LHCN-M2 (cell line): ENCODE measurements at places on chromosomes 3 and 15. TPM values are rescaled to one million over a fixed set of nuclear protein-coding genes. Genes with fewer than 3 reads are reported as not detected.

STRA6 gene
- 0.06 TPM in 1 of 2 replicates, not detected in the other for total RNA-seq

DNA sequence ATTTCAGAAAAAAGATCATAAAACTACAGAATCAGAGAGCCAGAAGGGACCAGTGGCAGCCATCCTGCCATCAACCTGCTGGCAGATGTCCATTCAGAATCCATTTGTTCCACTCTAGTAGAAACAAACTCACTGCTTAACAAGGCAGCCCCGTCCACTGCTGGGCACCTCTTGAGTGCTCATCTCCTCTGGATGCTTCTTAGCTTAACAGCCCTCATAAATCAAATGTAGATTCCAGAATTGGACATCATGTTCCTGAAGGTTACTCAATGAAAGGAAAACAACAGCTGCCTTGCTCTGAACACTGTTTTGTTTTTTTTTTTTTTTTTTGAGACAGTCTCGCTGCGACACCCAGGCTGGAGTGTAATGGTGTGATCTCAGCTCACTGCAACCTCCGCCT lies 37.3 kb downstream of the ABCC5 start:
- DNase-seq: peak; percentile 98

DNA sequence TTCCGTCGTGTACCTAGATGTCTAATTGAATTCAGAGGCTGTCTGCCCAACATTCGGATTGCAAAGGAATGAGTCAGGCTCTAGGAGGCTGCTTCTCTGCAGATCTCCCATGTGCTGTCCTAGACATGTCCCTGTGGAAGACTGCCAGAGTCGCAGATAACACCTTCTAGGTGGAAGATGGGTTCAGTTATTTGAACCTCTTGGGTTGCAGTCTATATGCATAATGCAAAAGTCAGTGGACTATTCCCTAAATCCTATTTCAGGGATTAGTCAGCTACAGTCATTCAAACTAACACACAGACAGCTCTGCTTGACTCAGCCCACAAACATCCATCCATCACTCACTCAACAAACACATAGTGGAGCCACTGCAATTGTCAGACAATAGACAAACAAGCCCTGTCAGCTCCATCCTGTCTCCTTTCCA lies 300.0 kb upstream of the CTNNB1 start:
- DNase-seq: peak; percentile 51

UROC1 gene
- not detected in 2 replicates for total RNA-seq

DNA sequence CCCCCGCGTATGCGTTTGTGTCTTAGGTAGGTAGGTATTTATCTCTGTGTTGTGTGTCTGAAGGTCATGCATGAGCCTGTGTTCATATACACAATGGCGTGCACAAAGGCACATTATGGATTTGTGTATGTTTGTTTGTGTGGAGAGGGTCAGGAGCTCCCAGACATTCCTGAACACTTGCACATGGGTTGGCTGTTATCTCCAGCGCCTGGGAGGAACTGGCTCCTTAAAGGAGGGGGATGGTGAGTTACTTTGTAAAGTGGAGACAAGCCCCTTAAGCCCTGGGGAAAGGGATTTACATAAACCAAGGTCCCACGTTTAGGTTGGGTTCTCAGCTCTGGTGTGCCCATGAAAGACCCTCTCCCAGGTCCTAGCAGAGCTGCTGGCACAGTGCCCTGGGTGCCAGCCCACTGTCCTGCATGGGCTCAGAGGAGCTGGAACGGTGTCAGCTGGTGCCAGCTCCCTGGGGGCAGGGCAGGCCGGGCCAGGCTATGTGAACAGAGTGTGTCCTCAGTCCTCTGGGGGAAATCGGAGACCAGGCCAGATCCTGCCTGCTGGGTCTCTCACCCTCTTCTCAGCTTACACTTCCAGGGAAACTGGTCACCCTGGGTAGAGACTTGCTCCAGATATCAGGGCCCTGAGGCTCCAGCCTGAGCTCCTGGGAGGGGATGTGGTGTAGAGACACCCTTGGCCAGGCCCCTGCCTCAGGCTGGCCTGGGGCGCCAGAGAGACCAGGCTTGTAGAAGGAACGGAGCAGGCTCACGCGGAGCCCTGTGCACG lies 25.1 kb downstream of the SNX33 start:
- DNase-seq: peak; percentile 61

- peak; percentile 89 for DNase-seq
Measured at GRCh38 chr3:120498556-120499346, 48.0 kb upstream of the FSTL1 start.

- no peak for DNase-seq
Measured at GRCh38 chr3:75237053-75237452, 427.1 kb upstream of the FRG2C start.

- no peak for DNase-seq
Measured at GRCh38 chr15:42042602-42043400, 22.0 kb upstream of the PLA2G4E start.
